ENCODE measurements at places on chromosomes 6 and 20.

- no peak for DNase-seq
These were observed 56.1 kb upstream of the STMND1 start for GRCh38 chr6:17045581-17046322.

- DNase-seq = no peak
These were observed 407.6 kb upstream of the SOX4 start for GRCh38 chr6:21185861-21186478.

DNA sequence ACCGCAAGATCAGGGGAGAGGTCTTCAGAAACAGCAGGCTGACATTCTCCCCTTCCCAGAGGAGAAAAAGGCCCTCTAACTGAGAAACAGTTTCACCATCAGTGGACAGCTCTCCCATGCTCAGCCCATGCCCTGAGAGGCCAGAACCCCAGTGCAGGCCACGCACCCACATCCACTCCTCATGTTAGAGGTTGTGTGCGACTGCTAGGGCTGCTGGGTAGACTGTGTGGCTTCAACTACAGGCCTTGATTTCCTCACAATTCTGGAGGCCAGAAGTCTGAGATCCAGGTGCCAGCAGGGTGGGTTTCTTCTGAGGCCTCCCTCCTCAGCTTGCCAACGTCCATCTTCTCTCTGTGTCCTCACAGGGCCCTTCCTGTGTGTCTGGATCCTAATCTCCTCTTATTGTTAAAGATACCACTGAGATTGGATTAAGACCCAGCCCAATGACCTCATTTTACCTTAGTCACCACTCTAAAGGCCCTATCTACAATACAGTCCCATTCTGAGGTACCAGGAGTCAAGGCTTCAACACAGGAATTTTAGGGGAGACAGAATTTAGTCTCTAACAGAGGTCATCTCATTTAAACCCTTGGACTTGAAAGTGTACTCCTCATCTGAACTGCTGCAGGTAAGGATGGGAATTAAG is 67.7 kb upstream of the CD93 start:
- DNase-seq = no peak

DNA sequence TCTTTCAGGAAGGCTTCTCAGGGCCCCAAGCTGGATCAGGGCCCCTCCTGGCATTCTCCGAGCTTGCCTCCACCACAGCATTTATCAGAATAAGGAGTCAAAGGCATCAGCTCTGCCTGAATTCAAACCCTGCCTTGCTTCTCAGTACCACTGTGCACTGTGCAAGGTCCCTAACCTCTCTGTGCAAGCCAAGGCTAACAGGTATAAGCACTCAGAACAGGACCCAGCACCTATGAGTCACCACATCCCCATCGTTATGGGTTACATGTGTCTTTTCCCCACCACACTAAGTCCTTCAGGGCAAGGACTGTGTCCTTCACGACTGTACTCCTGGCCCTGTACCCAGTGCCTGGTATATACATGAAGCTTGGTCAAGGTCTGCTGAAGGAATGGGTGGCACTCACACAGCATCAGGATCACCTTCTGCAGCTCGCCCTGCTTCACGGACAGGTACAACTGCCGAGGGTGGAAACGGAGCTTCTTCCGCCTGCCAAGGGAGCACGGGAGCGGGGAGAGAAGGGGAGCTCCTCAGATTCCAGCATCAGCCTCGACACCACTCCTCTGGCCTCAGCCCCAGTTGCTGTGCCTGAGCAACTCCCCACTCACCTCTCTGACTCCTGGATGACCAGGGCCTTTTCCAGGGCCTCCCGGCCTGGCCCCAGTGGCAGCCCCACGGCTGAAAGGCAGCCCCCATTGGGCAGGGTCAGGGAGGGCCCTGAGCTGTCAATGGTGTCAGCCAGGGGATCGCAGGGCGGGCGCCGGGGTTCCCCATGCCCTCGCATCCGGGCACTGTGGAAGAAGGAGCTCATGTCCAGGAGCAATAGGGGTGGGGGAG is 8.6 kb upstream of the SLC44A4 start:
- DNase-seq = no peak

DNA sequence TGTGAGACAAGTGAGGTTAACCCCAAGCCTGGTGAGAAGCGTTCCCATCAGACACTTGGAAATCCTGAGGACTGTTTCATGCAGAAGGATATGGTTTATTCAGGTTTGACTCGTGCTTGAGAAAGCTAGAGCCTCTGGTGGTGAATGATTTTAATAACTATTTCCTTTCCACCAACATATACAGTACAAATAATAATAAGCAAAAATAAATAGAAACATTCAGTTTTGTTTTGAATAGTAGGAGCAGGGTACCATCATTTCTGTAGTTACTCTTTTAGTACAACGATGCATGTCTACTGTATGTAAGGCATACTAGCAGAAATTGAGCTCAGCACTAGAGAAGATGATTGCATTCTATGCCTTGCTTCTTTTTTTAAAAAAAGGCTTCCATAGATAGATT is 33.5 kb downstream of the PLG start:
- DNase-seq = no peak

DNA sequence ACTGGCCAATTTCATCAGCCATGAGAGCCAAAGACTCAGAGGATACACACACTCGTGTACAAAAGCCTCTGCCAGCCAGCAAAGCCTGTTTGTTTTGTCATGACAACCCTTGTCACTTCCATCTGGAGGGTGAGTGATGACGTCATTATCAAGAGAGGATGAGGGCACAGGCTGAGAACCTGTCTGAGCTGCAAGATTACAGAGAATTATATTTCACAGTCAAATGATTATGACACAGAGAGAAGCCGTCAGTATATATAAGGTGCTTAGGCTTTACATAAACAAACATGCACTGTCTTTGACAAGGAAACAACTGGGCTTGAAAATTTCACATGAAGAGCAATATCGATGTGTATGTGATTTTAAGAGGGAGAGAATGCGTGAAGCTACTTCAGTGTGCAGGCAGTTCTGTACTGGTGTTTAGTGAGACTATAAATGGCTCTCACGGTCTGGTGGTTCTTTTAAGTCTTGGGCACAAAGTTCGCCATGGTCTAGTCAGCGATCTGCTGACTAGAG is 36.5 kb upstream of the BCLAF1 start:
- DNase-seq = no peak

DNA sequence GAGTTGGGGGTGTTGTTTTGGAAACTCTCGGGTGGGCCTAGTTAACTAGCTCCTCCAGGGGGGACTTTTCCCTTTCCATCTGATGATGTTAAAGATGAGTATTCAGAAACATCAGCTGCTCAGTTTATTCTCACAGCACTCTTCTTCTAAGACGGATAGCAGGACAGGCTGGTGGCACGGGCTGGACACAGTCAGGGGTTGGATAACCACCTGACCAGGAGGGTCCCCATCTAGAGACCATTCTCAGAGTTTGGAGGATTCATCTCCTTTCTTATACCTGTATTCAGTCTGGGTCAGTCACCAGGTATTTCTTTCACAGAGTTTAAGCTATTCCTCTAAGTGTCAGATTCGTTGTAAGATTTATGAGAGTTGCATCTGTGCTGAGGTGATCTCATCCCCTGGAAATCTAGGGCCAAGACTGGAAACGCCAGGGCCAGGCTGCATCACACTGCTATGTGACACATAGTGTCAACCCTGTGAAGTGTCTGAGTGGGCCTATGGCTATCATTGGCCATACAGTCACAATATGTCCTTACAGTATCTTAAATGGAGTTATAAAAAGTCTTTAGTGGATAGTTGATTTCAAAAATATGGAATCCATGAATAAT is 111.7 kb downstream of the FAM50B start:
- no peak for DNase-seq

GRCh38 chr20:50284811-50285375 is 94.3 kb downstream of the CEBPB start:
- DNase-seq = no peak

DNA sequence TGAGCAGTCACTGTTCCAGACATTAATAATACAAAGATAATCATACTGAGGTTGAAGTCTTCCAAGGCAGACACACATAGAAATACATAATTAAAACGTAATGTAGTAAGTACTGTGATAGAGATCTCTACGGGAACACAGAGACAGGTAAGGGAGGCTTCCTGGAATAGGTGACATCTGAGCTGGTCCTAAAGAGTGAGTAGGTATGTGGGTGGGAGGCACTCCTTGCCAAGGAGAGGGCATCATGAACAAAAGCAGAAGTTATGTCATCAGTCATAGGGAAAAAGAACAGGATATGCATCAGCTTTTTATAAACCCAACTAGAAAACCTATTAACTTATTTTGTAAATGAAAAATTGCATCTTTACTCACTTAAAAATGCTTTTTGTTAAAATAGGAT is 110.0 kb downstream of the MAP7 start:
- DNase-seq = no peak

DNA sequence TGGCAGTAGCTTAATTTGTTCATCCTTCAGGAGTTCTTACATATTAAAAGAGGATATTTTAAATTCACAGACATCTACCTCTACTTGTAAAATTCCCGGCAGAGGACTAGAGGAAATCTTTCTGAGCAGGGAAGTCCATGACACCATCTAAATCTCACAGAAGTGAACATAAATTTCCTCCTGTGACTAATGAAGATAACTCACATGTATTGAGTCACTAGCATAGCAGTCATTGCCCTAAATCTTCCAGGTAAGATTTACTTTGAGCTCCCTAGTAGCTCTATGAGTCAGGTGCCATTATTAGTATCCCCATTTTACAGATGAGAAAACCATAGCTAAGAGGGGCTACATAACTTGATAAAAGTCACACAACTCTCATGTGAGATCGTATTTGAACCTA is 1058.6 kb upstream of the FLRT3 start:
- DNase-seq = no peak

DNA sequence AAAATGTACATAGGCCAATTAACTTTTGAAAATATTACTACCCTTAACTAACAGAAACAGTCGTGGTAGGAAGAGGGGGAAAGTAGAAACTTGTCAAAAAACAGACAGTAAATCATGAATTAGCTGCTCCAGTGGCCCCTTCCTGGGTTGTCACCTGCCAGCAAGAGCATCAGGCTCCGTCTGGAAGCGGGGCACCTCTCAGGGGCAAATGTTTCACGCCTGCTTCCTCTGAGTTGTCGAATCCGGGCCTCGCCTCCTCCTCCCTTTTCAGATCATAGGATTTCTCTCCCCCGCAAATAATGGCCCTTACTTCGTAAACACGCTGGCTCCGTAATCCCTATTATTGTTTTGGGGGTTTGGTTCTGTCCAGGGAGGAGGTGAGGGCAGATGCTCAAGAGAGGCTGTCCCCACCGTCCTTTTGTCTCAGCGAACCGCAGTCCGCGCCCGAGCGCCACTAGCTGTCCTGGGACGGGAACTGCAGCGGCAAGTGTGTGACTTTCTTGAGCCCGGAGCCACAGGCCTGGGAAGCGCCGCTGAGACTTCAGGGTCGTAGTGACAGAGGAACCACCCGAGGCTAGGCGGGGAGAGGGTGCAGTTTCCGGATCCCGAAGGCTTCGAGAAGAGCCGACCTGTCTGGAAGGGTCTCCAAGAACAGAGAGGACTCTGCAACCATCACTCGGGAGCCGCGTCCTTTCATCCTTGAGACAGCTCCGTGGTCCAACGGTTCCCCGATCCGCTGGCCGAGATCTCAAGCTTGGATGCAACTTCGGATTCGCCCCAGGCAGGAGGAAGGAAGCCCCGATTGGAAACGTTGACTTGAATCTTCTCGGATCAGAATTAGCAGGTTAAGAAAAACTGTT is 214.5 kb upstream of the ZNF184 start:
- peak; percentile 91 for DNase-seq

DNA sequence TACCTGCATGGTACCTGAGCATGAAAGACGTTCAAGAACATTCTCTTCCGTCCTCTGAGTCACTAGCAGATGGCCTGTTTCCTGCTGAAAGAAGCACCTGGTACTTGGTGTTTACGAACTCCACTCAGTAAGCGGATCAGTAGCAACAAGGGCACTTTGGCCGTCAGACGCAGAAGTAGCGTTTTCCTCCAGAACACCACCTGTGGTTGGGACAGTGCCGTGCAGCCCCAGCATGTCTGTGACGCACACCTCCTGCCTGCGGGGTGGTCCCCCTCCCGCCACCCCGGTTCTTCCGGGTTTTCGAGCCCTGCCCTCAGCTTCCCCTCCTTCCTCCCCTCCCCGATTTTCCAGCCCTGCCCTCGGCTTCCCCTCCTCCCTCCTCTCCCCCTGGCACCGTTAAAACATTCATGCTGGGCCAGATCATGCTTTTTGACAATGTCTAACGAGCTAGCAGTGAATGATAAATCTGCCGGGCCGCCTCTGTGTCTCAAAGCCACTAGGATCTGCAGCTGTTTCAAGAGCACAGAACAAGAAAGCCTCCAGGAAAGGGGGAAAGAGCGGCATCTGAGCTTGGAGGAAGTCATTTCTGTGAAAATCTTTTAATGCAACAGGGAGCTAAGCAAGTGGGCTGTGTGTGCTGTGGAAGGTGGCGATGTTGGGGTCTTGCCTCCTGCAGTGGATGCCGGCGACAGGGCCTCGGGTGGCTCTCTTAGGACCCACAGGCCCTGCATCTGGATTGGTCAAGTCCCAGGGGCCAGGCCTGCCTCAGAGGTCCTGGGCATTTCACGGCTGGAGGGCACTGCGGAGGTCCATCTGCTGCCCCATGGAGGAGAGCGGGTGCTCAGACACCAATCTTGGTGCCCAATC is 207.9 kb downstream of the ERMARD start:
- DNase-seq = peak; percentile 26

- no peak for DNase-seq
These were observed 2.4 kb downstream of the GMEB2 start for GRCh38 chr20:63624486-63624885.

GRCh38 chr20:38132156-38132909 is 32.7 kb downstream of the TGM2 start:
- DNase-seq = no peak

- DNase-seq = no peak
These were observed 136.9 kb downstream of the TRMT11 start for GRCh38 chr6:126123226-126123625.

DNA sequence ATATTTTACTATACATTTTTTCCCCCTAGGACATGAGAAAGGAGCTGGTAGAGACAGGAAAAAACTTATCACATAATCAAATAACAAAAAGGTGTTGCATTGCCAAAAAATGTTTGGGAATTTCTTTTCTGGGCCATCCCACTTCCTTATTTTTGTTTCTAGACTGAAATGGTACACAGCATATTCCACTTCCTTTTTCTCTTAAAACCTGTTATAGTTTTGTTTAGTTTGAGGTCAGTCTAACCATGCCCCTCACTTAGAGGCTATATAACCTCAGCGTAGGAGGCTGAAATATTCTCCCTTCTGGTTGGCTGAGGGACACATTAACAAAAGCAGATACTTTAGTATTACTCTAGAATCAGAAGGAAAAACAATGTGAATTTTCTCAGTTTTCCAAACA is 323.9 kb downstream of the GJA1 start:
- no peak for DNase-seq

DNA sequence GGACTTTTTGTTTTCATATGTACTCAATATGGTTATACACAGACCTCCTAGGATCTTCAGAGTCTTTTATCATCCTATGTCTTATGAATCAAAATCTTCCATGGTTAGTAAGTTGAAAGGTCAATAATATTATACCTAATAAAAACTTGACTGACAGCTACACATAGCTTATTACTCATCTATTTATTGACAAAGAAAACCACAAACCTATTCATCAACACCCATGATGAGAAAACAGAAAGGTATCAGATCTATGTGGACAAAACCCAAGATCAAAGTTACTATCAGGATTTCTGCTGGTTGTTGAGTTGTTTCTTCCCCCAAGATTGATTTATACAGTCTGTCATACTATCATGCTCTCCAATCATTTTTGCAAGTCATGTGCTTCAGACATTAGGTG is 460.1 kb upstream of the MANEA start:
- no peak for DNase-seq

Measured in activated T-cell treated with anti-CD3 and anti-CD28 coated beads, Interleukin-2, amount 50 U/mL, for 48 hours (primary cell).